Right ventricle myocardium inferior (tissue), 1 donor: ENCODE measurements at places on chromosomes 12 and 14. TPM values are rescaled to one million over a fixed set of nuclear protein-coding genes. Genes with fewer than 3 reads are reported as not detected.

The ACOT4 gene
- total RNA-seq, result 0.97 TPM

The BBS10 gene
- total RNA-seq, result 8.6 TPM

The KCNC2 gene
- not detected for total RNA-seq

The SPIC gene
- not detected for total RNA-seq

The PTGR2 gene
- 32.8 TPM for total RNA-seq

The GLT8D2 gene
- 8.8 TPM for total RNA-seq

The SLC7A7 gene
- 5.8 TPM for total RNA-seq

The PCED1B gene
- 0.89 TPM for total RNA-seq

The FLVCR2 gene
- 3.4 TPM for total RNA-seq

The G2E3 gene
- 6.9 TPM for total RNA-seq

The INHBC gene
- not detected for total RNA-seq

The NGB gene
- total RNA-seq, result not detected

The KSR2 gene
- not detected for total RNA-seq

The HOXC9 gene
- not detected for total RNA-seq

The RACGAP1 gene
- 7.3 TPM for total RNA-seq

The FRS2 gene
- total RNA-seq, result 19.0 TPM

The KIAA0586 gene
- total RNA-seq, result 11.3 TPM

The SLC17A8 gene
- not detected for total RNA-seq

The PPP4R4 gene
- 0.16 TPM for total RNA-seq

The KRT82 gene
- total RNA-seq, result not detected

The RTN1 gene
- 1.6 TPM for total RNA-seq

The KRT85 gene
- total RNA-seq, result not detected

The HECTD1 gene
- 151 TPM for total RNA-seq

The HNRNPA1 gene
- 371 TPM for total RNA-seq

The KLRC1 gene
- not detected for total RNA-seq

The NPAS3 gene
- total RNA-seq, result 1.9 TPM

The PLXNC1 gene
- 3.0 TPM for total RNA-seq

The SYT1 gene
- total RNA-seq, result 0.24 TPM

The SMIM41 gene
- 0.16 TPM for total RNA-seq

The DTX3 gene
- total RNA-seq, result 23.8 TPM

The BRF1 gene
- 19.0 TPM for total RNA-seq

The PMCH gene
- total RNA-seq, result not detected

The AQP5 gene
- 0.81 TPM for total RNA-seq

The SERPINA3 gene
- total RNA-seq, result 112 TPM

The CD4 gene
- 13.4 TPM for total RNA-seq

The EML1 gene
- 49.6 TPM for total RNA-seq

The OR11G2 gene
- total RNA-seq, result not detected

The MPHOSPH9 gene
- 21.3 TPM for total RNA-seq

The MGP gene
- 369 TPM for total RNA-seq

The RERGL gene
- total RNA-seq, result 2.1 TPM

The MVK gene
- total RNA-seq, result 11.8 TPM

The CRACR2A gene
- total RNA-seq, result 4.5 TPM

The SP1 gene
- total RNA-seq, result 31.3 TPM

The SYNDIG1L gene
- not detected for total RNA-seq

The KCNH5 gene
- not detected for total RNA-seq
